DMS79 (cell line): ENCODE measurements at places on chromosomes 4 and X.

GRCh38 chr4:84995386-84995785, 28.9 kb upstream of the WDFY3 start:
- no peak for DNase-seq

- DNase-seq = no peak
Observed at GRCh38 chrX:5057786-5058185, 1170.9 kb downstream of the NLGN4X start.

DNA sequence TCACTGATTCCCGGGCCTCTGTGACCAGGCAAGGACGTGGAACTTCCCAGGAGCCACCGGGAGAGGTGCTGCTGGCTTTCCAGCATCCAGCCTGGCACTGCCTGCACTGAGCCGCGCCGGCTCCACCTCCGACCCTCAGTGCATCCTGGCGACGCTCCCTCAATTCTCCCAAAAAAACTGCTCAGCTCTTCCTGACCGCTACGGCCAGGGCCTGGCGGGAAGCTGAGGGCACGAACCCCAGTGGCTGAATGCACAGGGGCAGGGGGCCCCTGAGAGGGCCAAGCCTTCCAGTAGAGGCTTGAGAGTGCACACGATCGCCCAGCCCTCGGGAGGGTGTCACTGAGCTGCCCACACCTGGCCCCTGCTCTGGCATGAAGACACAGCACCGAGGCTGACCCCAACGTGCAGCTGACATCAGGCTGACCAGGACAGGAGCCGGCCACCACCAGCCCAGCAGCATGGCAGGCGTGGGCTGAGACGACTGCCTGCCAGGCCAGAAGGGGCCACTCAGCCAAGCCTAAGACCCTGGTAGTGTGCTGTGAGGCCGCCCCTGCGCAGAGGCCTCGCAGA, 6.9 kb downstream of the CTBP1 start:
- no peak for DNase-seq

DNA sequence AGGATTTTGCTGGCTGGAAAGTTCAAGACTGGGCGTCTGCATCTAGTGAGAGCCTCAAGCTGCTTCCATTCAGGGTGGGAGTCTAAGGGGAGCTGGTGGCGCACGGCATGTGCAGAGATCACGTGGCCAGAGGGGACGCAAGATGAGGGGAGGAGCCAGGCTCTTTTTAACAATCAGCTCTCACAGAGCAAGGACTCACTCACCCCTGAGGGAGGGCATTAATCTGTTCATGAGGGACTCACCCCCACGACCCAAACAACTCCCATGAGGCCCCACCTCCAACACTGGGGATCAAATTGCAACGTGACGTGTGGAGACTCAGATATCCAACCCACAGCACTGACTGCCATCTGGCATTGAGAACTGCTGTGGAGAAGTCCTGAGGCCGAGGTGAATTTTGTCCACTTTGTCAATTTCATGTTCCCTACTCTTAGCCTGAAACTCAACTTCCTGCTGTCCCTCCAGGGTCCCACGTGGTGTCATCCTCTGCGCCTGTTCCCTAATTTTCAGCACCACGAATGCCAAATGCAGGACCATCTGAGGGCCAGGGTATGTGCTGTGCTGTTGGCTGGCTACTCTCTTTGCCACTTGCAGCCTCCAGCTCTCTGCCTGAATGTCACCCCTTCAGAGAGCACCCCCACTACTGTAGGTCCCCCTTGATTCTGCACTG, 5.6 kb downstream of the ZFP92 start:
- no peak for DNase-seq

- no peak for DNase-seq
Observed at GRCh38 chr4:7584606-7585159, 150.0 kb upstream of the PSAPL1 start.

GRCh38 chr4:88599298-88599697, 7.0 kb downstream of the HERC3 start:
- DNase-seq = no peak

DNA sequence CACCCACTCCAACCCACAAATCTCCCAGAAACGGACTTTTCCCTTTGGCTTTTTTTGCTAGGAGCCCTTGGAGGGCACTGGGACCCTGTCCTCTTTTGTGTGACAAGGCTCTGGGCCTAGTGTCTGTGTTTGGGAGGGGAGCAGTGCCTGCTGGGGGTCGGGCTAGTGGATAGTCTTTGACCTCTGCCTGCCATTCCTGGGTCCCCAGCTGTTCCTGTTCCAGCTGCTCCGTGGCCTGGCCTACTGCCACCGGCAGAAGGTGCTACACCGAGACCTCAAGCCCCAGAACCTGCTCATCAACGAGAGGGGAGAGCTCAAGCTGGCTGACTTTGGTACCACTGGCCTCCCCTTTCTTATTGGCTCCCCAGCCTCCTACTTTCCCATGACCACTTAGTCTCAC, 6.7 kb upstream of the USP11 start:
- DNase-seq = no peak

DNA sequence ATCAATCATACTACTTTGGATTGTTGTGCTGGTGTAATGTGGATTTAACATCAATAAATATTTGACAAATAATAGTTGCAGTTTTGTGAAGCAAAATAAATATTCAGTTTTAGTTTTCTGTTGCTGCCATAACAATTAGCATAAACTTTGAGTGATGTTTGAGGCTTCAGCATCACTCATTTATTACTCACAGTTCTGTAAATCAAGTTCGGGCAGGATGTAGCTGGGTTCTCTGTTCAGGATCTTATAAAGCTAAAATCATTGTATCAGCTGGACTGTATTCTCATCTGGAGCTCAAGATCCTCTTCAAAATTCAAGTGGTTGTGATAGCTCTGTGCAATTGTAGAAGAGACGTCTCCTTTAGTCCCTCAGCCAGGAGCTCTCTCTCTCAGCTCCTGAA, 81.7 kb downstream of the CBR4 start:
- no peak for DNase-seq
